ENCODE measurements at places on chromosomes 1 and 21.

- DNase-seq = no peak
These were observed 1.4 kb upstream of the FDPS start for GRCh38 chr1:155307247-155307740.

- DNase-seq = no peak
These were observed 98.7 kb upstream of the RGS1 start for GRCh38 chr1:192476802-192477298.

- no peak for DNase-seq
These were observed 135.7 kb upstream of the ZC3H12A start for GRCh38 chr1:37338658-37339057.

GRCh38 chr1:29785137-29785527, 548.8 kb downstream of the PTPRU start:
- no peak for DNase-seq

GRCh38 chr1:153212201-153212600, 5.2 kb upstream of the PRR9 start:
- no peak for DNase-seq

GRCh38 chr1:30914931-30915330, 6.4 kb upstream of the SDC3 start:
- DNase-seq = no peak
